SK-N-DZ (cell line): ENCODE measurements at places on chromosomes 13 and 19.

- no peak for DNase-seq
Observed at GRCh38 chr13:52938065-52938464, 89.6 kb upstream of the PCDH8 start.

DNA sequence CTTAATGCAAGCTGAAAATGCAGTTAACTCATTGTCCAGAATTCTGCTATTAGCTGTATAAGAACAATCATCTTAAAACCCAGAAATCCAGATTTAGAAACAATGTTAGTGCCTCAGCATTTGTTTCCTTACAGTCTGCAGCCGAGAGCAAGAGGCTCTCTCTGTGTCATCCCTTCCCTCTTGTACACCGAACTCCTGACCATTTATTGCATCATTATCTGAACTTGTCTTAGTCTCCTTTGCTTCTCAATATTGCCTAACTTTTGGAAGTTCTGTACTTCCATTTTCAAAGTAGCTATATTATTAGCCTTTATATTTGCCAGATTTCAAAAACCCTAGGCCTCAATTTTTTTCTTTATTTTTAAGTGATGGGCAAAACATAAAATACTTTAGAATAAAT lies 27.1 kb downstream of the RNASEH2B start:
- no peak for DNase-seq

GRCh38 chr13:74755065-74755464 lies 620.9 kb upstream of the KLF12 start:
- no peak for DNase-seq

DNA sequence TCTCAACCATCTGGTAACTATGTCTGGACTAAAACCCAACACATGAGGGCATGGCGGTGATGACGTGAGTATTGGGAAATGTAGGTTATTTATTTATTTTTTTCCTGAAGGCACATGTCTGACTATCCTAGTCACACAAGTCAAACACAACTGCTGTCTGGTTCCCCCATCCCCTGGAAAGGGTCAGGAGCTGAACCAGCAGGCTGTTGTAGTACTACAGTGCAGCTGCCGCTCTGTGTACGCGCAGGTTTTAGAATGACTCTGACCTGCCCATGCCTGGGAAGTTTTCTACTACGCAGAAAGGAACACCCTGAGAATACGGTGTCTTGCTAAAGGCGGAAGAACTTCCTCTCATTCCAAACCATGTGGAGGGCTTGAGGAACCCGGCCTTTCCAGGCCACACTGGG lies 1.2 kb downstream of the SLC7A1 start:
- DNase-seq = no peak

- DNase-seq = no peak
Observed at GRCh38 chr19:39997638-39998216, 867 bp downstream of the ZNF546 start.

DNA sequence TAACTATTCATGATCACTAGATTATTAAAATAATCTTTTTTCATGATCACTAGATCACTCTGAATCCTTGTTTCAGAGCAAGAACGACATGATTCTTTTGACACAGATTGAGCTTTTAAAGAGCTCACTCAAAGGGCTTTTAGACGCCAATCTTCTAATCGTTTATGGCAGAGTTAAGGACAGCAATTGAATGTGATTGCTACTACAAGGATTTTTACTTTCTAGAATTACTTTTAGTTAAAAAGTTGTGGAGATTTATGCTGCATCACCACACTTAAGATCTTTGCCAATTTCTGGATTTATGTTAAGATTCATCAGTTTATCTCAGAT lies 1.3 kb downstream of the EXOSC8 start:
- DNase-seq = no peak
